ENCODE measurements at places on chromosomes 4 and X.
A peak's percentile ranks its signal among the peaks of the same experiment; 100 is the strongest.

GRCh38 chrX:50067435-50068284 is 133.1 kb downstream of the AKAP4 start:
- DNase-seq: no peak

DNA sequence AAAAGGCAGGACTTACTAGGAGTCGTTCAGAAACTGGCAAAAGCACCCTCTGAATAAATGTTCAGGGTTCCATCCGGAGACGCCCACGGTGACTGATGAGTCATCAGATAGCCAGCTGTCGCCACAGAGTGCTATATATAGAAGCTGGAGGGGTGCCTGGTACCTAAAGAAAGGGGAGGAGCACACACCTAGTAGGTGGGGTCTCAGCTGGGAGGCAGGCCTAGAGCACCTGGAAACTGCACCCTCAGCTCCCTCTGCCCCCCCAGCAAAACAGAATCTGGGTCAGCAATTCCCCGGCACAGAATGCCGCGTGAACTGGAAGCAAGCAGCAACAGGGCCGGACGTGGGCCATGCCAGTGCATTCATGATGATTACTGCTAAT is 242.0 kb downstream of the BCOR start:
- peak; percentile 91 for DNase-seq

DNA sequence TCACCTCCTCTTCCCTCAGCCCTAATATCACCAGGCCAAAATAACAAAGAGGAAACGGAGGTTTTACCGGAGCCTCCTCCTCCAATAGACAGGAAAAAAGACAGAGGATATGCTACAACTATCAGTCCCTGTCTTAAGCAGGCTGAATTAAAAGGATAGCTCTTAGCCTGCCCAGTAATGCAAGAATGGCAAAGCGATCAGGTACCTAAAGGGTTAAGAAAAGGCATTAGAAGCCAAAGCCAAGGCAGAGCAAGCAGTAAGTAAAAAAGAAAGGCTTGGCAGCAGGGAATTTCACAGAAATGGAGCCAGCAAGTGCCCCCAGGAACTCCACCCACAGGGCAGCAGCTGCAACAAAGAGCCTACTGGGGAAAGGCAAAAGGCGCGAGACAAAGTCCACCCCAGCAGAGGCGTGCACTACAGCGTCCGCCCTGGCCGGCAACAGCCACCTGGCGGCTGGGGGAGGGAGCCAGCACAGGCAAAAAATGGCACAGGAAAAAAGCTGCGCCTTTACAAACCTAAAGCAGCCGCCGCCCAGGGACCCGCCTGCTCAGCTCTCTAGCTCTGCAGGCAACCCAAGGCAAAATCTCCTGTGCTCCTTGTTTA is 220.6 kb upstream of the ZC4H2 start:
- DNase-seq: no peak

- no peak for DNase-seq
These were observed 47.0 kb upstream of the STOX2 start for GRCh38 chr4:183858011-183858615.

GRCh38 chr4:70182517-70183167 is 12.9 kb upstream of the ODAM start:
- DNase-seq: no peak

GRCh38 chr4:173426064-173426463 is 27.1 kb upstream of the SCRG1 start:
- peak; percentile 4 for DNase-seq

GRCh38 chr4:19936476-19936875 is 315.2 kb upstream of the SLIT2 start:
- DNase-seq: no peak

GRCh38 chr4:54277691-54278090 is 48.6 kb downstream of the PDGFRA start:
- DNase-seq: peak; percentile 68

- DNase-seq: no peak
These were observed 39.1 kb downstream of the HAND2 start for GRCh38 chr4:173490817-173491528.

DNA sequence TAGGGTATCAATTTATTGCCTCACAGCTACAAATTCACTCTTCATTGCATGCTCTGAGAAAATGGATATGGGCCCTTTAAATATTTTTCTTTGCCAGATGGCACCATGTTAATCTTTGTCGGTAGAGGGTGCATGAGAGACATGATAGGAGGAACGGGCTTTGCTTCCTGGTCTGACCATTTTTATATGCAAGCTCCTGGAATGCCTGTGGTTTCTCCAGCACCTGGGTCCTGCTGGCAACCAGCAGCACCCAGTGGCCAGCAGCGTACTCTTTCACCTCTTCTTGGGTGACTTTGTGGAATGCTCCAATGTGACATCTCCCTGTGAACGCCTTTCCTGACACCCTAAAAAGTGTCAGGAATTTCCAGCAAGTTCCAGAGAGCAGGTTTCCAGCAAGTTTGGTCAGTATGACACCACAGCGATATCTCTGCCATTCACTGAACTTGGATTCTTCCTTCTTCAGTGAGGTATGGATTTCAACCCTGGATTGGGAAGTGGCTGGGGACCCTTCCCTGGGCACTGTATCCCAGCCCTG is 140.3 kb upstream of the PGRMC2 start:
- DNase-seq: no peak

DNA sequence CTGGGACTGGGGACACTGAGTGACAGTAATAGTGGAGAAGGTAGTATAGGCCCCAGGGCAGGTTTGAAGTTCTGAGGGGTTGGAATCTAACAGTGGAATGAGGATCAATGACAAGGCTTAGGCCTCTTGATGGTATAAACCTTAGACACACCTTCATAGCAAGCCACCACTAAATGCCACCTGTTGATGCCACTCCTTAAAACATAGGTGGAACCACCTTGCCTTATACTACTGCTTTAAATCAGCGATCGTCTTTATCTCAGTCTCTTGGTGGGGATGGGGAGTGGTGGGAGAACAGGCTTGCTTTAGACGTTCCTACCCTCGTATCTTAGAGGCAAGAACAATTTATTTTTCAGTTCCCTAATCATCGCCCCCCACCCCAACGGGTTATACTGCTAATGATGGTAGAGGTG is 1.2 kb downstream of the RAB33B start:
- no peak for DNase-seq

GRCh38 chr4:76060506-76060905 is 14.0 kb upstream of the ART3 start:
- no peak for DNase-seq

DNA sequence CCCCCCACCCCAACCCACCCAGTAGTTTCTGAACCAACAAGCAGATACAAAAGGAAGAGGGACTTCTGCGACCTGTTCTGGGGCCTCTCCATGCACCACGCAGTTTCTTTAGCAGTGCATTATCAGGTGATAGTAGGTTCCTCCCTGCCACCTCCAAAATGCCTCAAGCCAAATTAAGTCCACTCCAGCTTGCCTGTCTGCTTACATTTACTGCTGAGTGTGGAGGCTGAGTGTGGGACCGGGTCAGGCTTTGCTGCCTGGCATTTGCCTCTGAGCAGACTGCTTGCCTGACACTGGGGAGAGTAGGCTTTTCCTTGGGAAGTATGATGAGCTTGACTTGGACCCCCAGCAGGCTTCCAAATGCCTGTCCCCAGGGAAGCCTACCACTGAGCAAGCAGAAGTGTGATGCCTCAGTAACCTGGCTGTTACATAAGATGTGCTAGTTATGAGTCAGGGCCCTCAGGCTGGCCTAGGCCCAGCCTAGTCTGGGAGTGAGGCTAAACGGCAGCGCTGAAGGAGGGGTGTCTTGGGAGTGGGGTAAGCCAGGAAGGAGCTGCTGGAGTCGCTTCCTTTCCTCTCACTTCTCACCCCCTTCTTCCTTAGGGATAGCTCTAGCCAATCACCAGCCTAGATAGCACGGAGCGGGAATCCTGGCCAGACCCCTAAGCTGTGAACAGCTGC is 9.0 kb downstream of the TSC22D3 start:
- DNase-seq: no peak

- peak; percentile 85 for DNase-seq
These were observed at the start of gene AFAP1 for GRCh38 chr4:7939377-7940108. Gene AFAP1, minus strand, starts transcription at chr4:7939861. Its CDS starts 67,783 bp downstream, at chr4:7872078.

GRCh38 chr4:155954118-155954685 is 536 bp upstream of the CTSO start:
- DNase-seq: no peak

DNA sequence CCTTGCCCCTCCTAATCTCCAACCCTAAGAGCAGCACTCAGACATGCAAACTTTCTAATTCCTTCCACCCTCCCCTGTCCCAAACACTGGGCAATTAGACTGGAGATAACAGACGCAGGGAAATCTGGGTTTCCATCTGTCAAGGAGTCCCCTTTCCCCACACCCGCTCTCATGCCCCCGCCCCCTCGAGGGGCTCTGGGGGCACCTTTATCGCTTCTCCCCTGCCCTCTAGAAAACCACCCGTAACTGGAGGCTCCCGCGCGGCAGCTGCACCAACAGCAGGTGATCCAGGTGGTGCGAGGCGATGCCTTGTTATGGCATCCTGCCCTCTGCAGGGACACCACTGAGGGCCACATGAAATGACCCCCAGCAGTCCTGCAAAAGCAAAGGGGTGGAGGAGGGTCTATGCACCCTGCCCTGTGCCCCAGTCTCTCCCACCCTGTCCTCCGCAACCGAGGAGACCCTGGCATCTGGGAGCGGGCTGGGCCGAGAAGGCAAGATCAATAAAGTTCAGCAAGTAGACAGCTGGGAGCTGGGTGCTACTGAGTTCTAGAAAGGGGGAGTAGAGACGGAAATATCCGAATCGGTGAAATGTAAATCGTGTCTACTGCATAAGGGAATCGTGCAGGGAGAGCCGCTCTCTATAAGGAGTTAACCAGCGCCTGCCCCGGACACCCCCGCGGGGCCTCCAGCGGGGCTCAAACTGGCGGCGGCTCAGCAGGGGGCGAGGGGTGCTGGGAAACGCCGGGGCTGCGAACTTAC is 1.6 kb downstream of the KCTD8 start:
- no peak for DNase-seq

- DNase-seq: peak; percentile 48
These were observed 19.5 kb upstream of the NFXL1 start for GRCh38 chr4:47933840-47934239.

GRCh38 chr4:74537459-74537858 is 92.5 kb downstream of the AREG start:
- no peak for DNase-seq

GRCh38 chrX:74297766-74298165 is 6.2 kb upstream of the ZCCHC13 start:
- peak; percentile 16 for DNase-seq

- no peak for DNase-seq
These were observed 63.5 kb upstream of the EMCN start for GRCh38 chr4:100581337-100581736.

DNA sequence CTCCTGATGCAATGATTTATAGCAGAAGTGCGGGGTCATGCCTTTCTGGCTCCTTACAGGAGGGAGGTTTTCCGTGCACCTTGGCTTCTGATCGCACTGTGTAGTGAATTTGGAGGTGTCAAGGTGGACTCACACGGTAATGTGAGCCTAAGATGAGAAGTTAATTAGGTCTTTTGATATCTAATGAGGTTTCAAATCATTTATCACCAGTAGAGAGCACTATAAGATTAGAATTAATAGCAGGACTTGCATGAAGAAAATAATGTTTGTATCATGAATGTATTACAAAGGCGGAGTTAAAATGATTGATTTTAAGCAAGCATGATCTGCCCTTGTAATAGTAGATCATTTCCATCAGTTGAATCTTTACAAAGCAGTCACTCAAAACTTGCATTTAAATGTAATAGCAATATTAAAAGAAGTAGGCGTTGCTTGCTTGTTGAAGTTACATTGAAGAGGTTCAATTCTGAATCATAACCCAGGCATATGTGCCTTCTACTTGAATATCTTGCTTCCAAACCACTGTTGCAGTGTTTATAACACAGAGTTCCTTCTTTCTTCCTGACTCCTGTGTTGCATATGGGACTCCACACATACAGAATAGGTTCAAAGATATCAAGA is 152.1 kb downstream of the FMR1NB start:
- DNase-seq: peak; percentile 1

GRCh38 chr4:85474356-85474755 is 594 bp upstream of the ARHGAP24 start:
- DNase-seq: no peak

- no peak for DNase-seq
These were observed 62.8 kb downstream of the SNX25 start for GRCh38 chr4:185272245-185272644.

- no peak for DNase-seq
These were observed 123.4 kb downstream of the MFAP3L start for GRCh38 chr4:169902658-169903345.

- no peak for DNase-seq
These were observed 582 bp downstream of the NAA10 start for GRCh38 chrX:153934148-153934761.

GRCh38 chr4:99987681-99988080 is 37.6 kb upstream of the H2AZ1 start:
- DNase-seq: no peak

DNA sequence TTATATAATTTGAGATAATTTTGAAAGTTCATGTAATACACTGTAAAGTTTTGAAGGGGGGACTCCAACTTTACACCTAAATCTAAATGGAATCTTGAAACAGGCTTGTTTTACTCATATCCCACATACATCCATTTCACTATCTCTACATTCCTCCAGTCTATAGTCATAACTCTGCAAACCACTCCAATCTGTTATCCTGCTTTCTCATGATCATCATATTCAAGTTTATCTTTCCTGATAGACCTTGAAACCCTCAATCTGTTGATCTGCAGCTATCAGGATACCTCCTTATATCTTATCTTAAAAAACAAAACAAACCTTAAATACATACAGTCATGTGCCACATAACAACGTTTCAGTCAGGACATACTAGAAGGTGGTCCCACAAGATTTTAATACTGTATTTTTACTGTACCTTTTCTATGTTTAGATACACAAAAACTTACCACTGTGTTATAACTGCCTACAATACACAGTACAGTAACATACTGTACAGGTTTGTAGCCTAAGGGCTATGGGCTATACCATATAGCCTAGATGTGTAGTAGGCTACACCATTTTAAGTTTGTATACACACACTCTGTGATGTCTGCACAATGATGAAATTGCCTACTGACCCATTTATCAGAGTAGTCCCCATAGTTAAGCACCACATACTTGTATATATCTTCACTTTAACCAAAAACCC is 14.0 kb downstream of the CHIC2 start:
- DNase-seq: no peak

DNA sequence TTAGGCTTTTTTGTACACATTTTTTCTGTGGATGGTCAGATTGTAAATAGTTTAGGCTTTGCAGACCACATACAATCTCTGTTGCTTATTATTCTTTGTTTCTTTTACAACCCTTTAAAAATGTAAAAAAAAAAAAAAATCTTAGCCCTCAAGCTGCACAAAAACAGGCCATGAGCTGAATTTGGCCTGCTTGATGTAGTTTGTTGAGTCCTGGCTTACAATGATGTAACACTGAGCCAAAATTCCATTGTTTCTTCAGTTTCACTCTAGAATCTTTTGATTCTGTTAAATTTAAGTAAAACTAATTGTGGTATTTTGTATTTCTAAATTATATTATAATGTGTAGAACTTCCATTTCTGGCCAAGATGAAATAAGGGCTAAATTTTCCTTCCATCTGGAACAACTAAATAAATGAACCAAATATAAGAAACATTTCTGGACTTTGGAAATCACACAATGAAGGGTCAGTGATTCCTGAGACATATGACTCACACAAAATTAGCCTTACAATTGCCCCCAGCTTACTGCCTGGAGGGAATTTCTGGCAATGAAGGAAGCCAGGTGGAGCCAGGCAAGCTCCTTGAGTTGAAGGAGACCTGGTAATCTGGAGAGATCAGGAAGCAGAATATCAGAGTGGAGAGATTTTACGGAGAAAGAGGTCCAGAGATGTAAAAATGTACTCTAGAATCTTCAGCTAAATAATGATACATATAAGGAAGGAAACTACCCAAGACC is 29.8 kb downstream of the IQCM start:
- DNase-seq: no peak

- DNase-seq: no peak
These were observed 18.6 kb downstream of the ATP8A1 start for GRCh38 chr4:42638321-42638720.

Data from activated CD4-positive, alpha-beta T cell treated with anti-CD3 and anti-CD28 coated beads, Interleukin-2, Interleukin-4, amounts not matched to agents 100 ng/mL and 50 ng/mL, durations not matched to agents 16 hours and 8 hours (primary cell).